ENCODE measurements at places on chromosomes 1 and 21. TPM values are rescaled to one million over a fixed set of nuclear protein-coding genes. Genes with fewer than 3 reads are reported as not detected.

DNA sequence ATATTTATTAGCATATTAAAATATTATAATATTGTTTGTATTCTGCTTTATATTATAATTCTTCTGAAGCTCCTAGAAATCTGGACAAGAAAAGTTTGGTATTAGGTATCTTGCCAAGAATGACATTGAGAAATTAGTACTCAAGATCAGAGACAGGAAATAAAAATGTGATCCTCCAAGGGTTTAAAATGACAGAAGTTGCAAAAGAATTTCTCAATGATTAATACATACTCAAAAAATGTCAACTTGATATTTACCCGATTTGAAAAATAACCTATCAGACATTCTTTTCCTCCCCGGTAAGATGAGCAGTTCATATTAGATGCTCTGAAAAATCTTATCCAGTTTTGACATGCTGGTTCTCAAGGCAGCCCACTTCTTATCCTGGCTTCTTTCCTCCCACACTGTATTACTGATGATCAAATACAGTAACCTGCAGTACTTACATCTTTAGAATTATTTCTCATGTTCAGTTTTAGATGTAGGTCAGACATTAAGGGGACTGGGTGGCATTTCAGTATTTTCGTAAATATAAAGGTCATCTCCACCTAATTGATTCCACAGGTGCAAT, 55.3 kb downstream of the CACHD1 start:
- no peak for DNase-seq

DNA sequence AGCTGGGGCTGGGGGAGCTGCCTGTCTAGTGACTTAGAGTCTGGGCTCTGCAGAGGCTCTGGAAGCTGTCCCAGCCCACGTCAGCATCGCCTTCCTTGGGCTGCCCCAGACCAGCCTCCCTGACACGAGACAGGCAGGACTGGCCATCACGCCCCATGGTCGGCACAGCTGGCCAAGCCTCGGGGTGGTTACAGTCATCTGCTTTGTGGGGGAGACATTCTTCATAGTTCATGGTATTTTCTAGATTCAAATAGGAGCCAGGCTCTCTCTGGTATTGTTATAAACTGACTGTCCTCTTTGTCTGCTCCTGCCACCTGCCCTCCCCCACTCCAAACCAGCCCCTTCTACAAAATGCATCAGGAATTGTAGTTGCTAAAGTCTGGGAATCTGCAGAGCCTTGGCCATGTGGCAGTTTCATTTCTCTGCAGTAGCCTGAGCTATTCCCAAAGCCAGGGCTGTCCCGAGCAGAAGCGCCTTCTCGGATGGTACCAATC, 29.4 kb downstream of the OLFML2B start:
- no peak for DNase-seq

DNA sequence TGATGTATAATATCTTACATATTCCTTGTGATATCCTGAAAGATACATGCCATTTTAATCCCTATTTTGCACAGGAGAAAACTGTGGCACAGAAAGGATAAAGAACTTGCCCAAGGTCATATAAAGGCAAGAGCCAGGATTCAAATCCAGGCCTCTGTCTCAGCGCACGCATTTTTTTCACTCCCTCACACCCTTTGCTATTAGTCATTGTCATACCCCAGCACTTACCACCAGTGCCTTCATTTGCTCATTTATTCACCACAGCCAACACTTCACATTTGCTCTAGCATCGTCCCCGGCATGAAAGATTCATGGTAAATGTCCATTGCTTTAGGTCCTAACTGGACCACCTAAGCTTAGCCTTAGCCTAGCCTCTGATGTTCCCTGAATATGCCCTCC, 14.2 kb downstream of the ALX3 start:
- DNase-seq: no peak

- no peak for DNase-seq
These were observed 981 bp downstream of the CLDN14 start for GRCh38 chr21:36478941-36479340.

DNA sequence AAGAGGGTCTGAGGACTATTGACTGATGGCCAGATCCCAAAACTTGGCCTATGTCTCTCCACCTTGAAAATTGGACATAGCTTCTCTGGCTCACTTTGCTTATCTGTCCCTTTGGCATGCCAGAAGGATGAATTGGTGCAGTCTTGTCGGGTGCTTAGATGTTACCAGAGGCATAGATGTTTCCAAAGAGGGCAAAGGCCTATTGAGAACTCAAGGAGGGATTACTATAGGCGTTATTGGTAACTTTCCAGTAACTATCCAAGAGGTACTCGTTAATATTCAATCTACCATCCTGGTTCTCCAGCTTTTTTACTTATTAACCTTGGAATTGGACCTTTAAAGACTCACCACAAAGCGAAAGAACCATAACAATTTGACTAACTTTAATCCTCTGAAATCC, 368.3 kb upstream of the ESRRG start:
- DNase-seq: no peak

- DNase-seq: peak; percentile 16
These were observed 34.8 kb upstream of the CACYBP start for GRCh38 chr1:174964972-174965361.

Gene FRRS1
- 0.61 TPM for total RNA-seq

Gene SPATA1
- total RNA-seq: 0.94 TPM

Gene SPATA45
- total RNA-seq: not detected

All from CD8-positive, alpha-beta T cell (primary cell).